ENCODE measurements at places on chromosomes 2 and 18.
A peak's percentile ranks its signal among the peaks of the same experiment; 100 is the strongest.

GRCh38 chr2:80312282-80312839 is 7.8 kb upstream of the LRRTM1 start:
- no peak for DNase-seq

DNA sequence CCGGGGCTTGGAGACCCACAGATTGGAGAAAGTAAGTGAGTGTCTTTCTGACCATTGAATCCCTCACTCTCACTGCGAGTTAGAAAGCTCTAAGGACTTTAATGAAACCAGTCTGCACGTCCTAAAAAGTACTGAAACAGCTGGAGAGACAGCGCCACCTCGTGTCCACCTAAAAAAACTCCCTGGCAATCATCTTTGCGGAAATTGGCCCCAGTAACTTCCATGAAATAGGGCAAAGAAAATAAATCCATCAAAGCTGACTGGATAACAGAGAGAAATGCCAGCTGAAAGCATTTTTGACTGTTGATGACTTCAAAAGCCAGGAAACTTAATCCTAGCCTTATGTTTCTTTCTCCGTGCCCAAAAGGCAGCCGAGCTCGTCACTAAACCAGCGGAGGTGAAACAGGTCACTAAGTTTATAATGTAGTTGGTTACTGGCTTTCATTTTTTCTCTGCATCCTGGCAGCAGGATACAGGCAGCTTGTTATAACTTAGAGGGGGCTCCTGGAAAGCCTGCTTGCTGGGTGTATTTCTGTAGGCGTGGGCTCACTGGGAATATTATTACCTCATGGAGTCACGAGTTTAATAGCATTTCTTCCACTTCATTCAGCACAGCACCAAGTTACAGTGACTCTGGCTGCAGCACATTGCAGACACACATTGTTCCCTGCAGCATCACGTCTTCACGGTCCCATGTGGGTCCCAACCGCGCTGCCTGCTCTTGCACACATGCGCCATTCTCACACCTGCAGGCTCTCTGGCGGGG is 266.5 kb downstream of the HRH4 start:
- peak; percentile 93 for DNase-seq

DNA sequence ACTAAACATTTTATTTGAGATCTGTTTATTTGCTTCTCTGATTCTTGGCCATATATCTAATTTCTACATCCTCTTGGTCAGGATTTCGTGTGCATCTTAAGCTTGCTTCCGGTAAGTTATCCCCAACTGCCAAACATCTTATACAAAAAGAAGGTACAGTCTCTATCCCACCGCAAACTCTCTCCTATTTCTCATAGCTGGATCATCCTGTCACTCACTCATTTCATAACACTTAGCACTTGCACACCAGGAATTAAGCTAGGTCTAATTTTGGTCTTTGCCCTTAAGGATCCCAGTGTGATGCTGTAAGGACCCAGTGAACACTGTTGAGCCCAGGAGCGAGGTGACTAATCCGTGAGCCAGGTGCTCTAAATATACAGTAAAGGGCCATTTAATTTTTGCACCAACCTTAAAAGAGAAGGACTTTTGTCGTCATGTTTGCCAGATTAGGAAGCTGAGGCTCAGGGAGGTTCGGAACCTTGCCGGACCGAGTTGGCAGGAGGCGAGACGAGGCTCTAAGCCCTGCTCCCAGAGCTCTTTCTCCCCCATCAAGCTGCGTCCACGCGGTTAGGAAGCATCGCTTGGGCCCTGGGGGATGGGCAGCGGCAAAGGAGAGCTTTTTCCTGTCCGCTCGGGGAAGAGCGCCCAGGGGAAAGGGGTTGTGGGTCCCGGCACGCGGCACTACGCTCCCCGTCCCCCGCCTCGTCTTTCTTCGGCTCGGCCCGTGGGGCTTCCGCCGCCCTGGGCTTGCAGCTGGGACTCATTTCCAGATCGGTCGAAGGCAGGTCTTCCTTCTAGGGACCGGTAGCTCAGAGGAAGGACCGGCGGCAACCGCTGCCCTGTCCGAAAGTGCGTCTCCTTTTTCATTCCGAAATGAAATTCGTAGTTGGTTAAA is 4.1 kb upstream of the ITPRIPL1 start:
- no peak for DNase-seq

DNA sequence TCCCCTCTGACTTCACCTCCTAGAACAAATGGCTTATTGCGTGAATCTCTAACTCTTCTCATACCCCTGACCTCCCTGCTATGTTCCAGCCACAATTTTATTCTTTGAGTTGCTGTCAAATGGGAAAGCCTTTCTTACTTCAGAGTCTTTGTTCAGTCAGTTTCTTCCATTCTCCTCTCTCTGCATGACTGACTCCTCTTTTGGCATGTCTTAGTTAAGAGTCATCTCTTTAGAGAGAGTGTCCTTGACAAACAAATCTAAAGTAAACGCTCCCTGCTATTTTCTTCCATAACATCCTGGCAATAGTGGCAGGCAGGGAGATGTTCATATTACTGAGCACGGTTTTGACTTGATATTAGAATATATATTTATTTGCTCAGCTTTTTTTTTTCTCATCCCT is 170.7 kb upstream of the ERBB4 start:
- DNase-seq, result no peak

- no peak for DNase-seq
These were observed 127.5 kb upstream of the CYP1B1 start for GRCh38 chr2:38203446-38203810.

DNA sequence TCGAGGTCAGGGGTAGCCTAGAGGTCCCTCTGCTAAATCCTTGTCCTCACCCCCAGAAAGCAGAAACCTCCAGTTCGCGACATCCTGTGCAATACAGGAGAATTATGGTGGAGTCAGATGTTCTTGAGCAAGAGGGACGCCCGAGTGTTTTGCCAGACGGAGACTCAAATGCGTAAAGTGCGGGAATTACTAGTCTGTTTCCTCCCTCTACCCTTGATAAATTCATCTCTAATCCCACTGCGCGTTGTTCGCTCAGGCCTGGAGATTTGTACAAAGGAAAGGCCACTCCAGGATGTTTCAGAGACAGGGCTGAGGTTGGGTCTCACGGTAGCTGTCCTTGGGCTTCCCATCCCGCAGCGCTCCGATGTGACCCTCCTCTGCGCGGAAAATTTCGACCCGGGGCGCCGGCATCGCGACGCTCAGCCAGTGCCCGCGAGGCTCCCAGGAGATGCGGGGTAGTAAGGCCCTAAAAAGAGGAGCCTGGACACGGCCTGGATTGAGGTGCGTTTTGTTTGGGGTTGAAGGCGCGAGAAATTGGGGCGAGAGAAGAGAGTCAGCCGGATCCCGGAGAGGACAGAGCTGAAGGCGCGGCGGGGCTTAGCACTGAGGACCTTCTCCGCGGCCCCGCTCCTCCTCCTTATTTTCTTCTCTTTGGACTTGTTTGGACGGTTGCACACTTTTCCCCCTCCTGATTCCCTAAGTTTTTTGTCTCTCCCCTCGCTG is 2.6 kb upstream of the NEUROD1 start:
- no peak for DNase-seq

- DNase-seq, result peak; percentile 33
These were observed 69.7 kb downstream of the NCK2 start for GRCh38 chr2:105814291-105814940.

DNA sequence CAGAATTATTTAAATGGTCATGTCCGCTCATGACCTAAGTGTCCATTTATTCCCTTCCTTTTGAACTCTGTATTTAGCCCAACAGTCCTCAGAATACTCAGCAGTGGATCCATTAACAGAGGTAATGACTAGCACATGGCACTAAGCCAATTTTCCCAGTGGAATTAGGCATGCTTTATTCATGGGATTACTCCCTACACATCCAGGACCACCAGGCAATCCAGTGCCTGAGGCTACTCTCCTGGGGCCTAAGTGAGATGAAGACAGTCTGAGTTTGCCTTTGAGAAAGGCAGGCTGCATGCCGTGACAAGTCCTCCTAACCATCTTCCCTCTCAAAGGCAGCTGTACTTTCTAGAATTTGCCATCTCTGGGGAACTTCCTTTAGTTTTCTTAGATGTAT is 128.6 kb downstream of the SPOPL start:
- DNase-seq, result peak; percentile 59

DNA sequence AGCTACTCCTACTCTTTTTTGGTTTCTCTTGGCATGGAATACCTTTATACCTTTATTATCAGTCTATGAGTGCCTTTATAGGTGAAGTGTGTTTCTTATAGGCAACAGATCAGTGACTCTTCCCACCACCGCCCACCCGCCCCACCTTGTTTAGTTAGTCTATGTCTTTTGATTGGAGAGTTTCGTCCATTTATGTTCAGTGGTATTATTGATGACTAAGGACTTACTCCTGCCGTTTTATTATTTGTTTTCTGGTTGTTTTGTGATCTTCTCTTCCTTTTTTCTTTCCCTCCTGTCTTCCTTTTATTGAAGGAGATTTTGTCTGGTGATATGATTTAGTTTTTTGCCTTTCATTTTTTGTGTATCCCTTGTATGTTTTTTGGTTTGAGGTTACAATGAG is 179.5 kb downstream of the GULP1 start:
- DNase-seq, result no peak

- no peak for DNase-seq
These were observed 256.2 kb downstream of the PIK3C3 start for GRCh38 chr18:42211201-42211600.

DNA sequence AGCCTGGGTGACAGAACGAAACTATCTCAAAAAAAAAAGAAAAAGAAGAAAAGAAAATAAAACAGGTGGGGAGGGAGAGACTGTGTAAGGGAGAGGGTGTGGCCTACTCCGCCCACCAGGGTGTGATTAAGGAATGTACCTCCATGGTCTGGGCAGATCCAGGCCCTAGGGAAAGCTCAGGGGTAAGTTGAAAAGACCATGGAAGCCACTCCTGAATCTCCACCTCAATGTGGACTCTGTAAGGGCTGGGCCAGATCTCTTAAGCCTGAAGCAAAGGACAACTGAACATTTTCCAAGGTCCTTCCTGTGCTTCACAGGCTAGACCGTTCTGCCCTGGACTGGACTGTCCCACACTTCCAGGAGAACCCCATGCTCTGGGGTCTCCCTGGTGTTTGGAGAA is 9.7 kb upstream of the ATG16L1 start:
- DNase-seq, result no peak

DNA sequence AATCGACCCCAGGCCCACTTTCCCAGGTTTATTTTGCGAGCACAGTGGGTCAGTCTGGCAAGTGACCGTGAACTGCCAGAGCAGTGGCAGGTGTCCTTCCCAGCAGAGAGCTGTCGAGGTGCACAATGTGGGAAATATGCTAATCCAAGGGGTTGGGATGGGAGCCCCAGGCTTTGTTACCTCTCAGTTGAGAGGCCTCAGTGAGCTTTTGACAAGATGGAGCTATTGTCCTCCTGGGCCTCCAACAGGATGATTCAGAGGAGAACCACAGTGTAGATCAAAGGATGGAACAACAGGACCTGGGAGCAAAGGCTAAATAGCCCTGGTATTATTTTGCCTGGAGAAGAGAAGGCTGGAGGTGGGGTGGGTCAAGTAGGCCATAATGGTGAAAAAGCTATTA is 150.8 kb downstream of the NCKAP5 start:
- DNase-seq, result no peak
